ENCODE measurements at places on chromosomes 3 and 15. TPM values are rescaled to one million over a fixed set of nuclear protein-coding genes. Genes with fewer than 3 reads are reported as not detected.

Gene ATP8B4
- 2.4 TPM for polyA plus RNA-seq

Gene TRMT10C
- 11.5 TPM for polyA plus RNA-seq

Gene DRD3
- polyA plus RNA-seq = not detected

Gene SLC22A14
- 0.18 TPM for polyA plus RNA-seq

Gene IL1RAP
- polyA plus RNA-seq = 2.5 TPM

Gene AMIGO3
- not detected for polyA plus RNA-seq

Gene CGGBP1
- 41.3 TPM for polyA plus RNA-seq

Gene DGKG
- 1.9 TPM for polyA plus RNA-seq

Gene APH1B
- 13.4 TPM for polyA plus RNA-seq

Gene CPNE9
- polyA plus RNA-seq = not detected

Gene LRRN1
- polyA plus RNA-seq = 0.38 TPM

Gene SLC22A13
- not detected for polyA plus RNA-seq

Gene NAA50
- 30.6 TPM for polyA plus RNA-seq

Gene EFCC1
- polyA plus RNA-seq = 0.50 TPM

Gene SNX1
- polyA plus RNA-seq = 54.6 TPM

Gene MRPL47
- 34.0 TPM for polyA plus RNA-seq

Gene ERC2
- not detected for polyA plus RNA-seq

Gene LDHAL6B
- polyA plus RNA-seq = not detected

All from aorta (tissue), 5 donors.